ENCODE measurements at places on chromosomes 6 and 20.

GRCh38 chr6:38352636-38353035 is 287.1 kb downstream of the BTBD9 start:
- DNase-seq: no peak

DNA sequence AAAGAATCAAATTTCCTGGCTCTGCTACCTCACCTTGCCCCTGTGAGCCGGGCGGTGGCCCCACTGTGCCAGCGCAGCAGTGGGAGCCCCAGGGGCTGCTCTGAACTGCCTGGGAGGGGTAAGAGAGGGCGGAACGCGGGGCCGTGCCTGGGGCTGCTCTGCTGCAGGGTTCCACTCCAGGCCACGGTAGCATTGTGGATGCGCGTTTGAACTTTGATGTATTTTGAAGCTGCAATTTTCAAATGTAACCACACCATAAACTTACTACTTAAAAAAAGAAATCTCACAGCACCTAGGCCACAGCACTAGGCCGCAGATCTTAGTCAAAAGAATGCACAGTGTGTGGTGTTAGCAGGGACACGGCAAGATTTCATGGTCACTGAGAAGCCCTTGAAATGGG is 57.5 kb downstream of the PRDM1 start:
- DNase-seq: no peak

- no peak for DNase-seq
Observed at GRCh38 chr20:29497261-29497671, 1760.2 kb upstream of the DEFB115 start.

- DNase-seq: no peak
Observed at GRCh38 chr20:46739431-46740213, 30.2 kb downstream of the SLC2A10 start.

DNA sequence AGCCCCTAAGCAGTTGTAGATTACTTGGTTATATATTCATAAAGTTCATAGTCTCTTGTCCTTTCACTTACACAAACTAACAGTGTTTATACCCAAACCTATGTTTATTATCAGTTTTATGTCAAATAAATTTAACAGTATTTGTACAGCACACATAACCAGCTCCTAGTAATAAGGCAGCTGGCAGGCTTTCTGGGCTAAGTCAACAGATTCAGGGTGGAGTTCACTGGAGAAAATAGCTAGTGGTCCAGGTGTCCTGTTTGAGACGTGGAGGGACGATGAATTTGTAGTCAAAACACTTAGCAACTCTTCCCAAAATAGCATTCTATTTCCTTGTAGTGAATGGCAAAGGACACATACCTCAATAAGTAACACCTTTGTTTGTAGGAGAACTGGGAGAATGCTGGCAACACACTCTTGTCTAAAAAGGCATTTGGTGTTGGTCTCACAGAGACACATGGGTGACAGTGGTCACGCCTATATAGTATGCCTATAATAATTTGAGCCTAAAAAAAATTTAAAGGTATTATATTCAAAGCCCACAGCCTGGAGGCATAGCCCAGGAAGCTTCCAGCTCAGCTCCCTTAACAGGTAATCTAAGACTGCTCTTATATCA is 156.4 kb upstream of the CARMIL1 start:
- no peak for DNase-seq

DNA sequence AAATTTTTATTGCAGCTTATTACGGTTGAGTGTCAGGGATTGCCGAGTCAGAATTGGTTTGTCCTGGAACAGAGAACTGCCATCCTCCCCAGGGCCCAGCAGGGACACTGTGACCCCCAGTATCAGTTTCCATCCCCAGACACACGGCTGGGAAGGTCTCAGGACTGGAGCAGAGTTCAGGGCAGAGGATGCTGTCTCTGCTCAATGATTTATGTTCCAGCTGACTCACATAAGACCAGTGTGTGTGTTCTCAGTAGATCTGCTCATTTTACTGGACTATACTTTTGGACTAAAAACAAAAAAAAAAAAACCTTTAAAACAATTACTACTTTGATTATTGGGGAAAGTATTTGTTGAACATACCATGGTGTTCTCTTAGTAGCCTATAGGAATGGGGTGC is 44.2 kb downstream of the FNDC1 start:
- DNase-seq: no peak

- DNase-seq: no peak
Observed at GRCh38 chr6:20705741-20706140, 171.5 kb downstream of the CDKAL1 start.

DNA sequence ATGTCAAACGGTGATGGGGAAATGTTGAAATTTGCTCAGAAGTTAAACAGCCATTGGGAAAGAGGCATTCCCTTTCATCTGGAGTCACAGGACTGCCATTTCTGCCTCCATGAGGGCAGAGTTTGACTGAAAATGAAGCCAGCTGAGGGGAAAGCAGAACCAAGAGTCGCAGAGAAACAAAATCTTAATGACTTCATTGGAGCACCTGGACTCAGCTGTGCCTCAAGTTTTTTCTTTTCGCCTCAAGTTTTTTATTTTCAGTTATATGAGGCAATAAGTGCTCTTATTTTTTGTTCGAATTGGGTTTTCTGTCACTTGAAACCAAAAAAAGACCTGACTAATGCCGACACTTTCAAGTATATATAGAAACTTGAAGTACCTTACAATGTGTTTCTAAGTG is 161.3 kb downstream of the PKHD1 start:
- DNase-seq: no peak

GRCh38 chr6:7559651-7560385 is 18.3 kb downstream of the DSP start:
- no peak for DNase-seq

DNA sequence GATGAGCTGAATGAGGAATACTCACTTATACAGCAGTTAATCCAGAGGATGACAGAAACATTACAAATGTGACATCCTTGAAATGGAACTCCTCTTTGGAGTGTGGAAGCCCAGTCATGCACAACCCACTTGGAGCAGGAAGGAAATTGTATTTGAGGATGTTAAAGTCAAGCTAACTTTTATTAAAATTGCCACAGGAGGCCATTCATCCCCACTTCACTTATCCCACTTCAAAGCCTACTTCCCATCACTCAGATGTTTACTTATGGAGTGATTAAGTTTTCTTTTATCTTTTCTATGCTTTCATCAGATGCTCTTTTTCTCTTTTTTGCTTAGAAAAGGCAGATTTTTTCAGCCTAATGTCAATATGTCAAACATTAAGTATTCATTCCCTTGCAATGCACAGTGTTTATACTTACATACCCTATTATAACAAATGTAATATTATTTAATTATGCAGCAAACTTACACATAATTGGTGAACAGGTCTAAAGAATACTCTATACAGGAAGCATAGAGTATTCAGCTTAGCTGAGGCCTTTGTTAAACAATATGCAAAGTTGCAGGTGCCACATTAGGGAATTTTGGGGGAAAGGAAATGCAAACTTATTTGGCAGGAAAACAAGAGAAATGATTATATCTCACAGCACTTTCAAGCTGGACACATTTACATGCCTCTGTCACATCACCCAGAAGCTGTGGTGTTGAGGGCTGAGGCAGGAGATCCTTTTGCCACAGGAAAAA is 148.9 kb downstream of the KHDC1L start:
- no peak for DNase-seq

DNA sequence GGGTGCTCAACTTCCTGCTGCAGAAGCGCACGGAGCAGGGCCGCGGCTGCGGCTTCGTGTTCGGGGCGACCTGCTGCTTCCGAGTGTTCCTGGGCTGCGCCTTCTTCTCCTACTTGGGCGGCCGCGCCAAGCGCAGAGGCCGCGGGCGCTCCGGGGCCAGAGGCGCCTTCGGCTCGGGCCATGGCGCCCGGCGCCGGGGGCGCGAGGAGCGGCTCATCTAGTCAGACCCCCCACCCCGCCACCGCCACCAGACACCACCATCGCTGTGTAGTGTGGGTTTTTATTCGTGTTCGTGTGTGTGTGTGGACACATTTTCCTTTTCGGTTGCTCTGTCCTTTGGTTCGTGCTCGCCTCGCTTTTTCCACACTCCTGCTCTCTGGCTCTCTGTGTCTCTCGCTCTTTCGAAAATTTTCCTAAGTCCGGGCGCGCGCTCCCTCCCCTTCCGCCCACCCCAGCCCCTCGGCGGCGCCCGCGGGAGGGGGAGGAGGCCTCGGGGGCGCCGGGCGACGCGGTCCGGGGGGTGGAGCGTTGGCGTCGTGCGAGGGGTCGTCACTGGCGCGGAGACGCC is 38.1 kb downstream of the GNAS start:
- DNase-seq: peak; percentile 50

DNA sequence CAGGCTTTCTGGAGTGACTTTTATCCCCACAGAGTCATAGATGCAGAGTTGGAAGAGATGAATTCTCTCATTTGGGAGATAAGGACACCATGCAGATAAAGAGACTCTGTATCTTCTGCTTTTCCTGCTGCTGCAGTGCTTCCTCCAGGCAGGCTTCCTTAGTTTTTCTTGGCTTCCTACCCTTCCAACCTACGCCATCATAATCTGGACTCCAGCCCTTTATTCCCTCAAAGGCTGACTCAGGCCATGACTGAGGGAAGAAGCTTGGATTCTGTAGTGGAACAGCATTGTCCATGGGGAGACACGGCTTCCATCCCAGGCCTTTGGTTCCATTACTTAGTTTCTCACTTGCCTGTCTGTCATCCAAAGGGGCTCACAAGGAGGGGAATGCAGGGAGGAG is 6.5 kb upstream of the RNF24 start:
- no peak for DNase-seq

DNA sequence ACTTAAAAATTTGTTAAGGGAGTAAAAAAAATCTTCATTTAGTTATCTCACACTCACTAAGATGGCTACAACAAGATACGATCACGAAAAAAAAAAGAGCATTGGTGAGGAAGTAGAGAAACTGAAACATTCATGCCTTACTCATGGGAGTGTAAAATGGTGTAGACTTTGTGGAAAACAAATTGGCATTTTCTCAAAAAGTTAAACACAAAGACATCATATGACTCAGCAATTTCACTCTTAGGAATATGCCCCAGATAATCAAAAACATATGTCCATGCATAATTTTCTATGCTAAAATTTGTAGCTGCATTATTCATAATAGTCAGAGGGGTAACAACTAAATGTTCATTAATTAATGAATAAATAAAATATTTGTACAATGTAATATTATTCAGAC is 120.9 kb upstream of the IRAK1BP1 start:
- no peak for DNase-seq

- no peak for DNase-seq
Observed at GRCh38 chr6:39998126-39998525, 63.9 kb upstream of the MOCS1 start.

GRCh38 chr6:42211726-42212125 is 5.9 kb downstream of the MRPS10 start:
- no peak for DNase-seq

DNA sequence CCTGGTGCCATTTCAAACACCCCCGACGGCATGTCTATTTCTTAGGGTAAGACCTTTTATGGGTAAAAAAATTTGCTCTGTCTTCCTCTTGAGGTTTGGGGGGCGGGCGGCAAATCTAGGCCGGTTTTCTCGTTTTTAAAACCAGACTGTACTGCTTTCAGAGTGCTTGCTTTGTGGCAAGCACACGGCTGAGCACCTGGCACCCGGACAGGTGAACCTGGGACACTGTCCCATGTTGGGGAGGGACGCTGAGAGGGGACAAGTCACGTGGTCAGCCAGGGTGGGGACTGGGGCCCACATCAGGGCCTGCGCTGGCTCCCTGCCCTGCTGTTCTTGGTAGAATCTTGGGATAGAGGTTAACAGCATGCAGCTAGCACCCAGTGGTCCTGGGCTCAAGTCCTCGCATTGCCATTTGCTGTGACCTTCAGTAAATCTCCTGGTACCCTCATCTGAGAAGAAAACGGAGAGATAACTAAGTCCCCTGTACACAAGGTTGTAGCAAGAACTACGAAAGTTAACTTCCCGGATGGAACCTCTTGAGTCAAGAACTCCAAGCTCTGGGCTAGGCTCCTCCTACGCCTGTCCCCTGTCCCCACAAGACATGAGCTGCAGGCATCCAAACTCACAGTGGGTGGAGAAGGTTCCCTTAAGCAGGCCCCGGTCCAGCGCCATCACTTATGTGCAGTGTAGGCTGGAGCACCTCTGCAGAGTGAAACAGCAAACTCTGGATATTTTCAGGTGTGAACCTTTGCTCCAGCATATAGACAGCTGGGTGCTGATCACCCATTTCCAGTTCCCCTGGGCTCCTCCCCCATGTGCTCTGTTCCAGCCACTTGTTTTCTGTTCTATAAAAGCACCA is 41.7 kb downstream of the PMEPA1 start:
- no peak for DNase-seq

DNA sequence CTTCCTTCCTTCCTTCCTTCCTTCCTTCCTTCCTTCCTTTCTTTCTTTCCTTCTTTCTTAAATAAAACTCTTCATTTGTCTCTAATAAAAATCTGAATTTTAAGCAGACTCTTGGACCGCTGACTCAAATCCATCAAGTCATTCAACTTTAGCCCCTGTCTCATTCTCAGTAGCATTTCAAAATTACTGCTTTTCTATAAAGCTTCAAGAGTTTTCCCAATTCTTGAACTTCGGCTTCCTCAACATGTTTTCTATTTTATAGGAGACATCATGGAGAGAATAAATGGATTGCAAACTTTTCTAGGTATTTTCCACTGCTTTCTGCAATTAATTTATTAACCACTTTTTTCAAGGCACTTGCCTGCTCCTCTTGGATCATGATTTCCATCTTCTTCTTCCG is 497.1 kb upstream of the GJE1 start:
- no peak for DNase-seq

DNA sequence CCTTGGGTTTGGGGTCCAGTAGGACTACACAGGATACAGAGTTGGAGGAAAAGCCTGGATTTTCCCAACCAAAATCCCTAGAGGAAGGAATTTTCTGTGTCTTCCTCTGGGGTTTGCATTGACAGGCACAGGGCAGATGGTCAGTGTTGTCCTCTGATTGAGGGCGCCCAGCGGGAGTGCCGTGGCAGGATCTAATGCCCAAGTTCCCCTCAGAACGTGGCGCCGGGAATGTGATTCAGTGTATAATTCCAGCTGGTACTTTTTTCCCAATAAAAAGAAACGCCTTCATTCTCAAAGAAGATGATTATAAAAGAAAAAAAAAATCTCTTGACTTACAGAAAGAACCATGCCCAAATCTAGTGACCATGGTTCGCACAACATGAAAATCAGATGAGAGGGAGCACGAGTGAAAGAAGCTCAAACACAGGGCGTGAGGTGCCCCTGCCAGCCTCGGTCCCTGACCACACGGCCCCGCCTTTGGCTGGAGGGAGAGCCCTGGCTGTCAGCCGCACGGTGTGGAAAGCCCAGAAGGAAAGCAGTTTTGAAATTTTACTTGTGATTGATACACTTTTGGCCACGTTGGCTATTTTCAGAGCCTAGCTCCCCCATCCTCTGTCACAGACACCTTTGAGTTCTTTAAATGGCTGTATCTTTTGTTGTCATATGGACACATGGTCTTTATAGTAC is 31.6 kb downstream of the VEGFA start:
- DNase-seq: no peak
